ENCODE measurements at places on chromosomes 11 and 22.

GRCh38 chr11:96481771-96482170 is 92.0 kb downstream of the JRKL start:
- DNase-seq: no peak
- H3K4me3 ChIP-seq: no peak overlapping the region
- no peak overlapping the region for H3K27ac ChIP-seq
- H3K27me3 ChIP-seq: no peaks in the 10 kb centered on the region
- no peaks in the 10 kb centered on the region for H3K36me3 ChIP-seq

DNA sequence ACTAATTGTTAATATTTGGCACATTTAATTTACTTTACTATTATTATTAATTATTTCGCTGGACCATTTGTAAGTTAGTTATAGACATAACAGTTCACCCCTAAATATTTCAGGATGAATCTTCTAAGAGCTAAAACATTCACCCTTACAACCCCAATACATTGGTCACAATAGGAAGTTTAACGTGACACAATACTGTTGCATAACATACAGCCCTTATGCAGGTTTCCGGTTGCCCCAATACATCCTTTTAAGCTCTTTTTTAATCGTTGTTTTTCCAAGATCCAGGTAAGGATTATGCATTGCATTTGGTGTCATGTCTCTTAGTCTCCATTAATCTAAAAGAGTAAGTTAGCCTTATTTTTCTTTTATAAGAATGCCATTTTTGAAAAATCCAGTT is 71.2 kb downstream of the HSD17B12 start:
- no peak overlapping the region for H3K4me3 ChIP-seq
- H3K27me3 ChIP-seq: no peaks in the 10 kb centered on the region

DNA sequence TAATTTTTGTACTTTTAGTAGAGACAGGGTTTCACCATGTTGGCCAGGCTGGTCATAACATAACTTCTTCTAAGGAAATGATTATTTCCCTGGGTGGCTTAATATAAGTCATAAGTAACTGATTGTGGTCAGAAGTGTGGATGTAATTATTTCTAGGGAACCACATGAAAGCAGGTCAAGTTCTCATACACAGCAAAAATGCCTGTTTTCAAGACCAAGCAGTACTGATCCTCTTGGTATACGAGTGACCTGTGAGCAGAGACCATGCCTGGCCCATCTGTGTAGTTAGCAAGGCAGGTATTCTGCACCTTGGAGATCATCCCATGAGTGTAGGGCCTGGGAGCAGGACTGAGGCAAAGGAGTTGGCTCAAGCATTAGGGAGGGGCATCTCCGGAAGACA is 32.5 kb upstream of the NUCB2 start:
- H3K27ac ChIP-seq: no peak overlapping the region
- no peaks in the 10 kb centered on the region for H3K4me1 ChIP-seq
- H3K27me3 ChIP-seq: no peaks in the 10 kb centered on the region
- H3K4me3 ChIP-seq: no peak overlapping the region

DNA sequence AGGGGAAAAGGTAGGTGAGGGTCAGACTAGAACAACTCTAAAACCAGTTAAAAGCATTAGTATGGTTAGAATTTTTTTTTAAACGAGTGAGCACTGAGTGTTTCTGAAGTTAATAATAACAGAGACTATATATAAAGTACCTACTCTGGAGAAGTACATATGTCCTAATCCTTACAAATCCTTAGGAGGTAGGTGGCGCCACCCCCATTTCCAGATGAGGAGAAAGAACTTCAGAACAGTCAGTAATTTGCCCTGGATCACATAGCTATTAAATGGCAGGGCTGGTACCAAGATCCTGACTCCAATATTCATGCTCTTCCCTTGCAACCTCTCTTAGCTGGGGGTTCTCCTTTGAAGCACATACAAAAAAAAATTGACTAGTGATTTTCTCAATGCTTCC is 80.5 kb downstream of the CLPB start:
- H3K4me1 ChIP-seq: peaks cover 7% of the 10 kb centered on the region
- H3K4me3 ChIP-seq: no peak overlapping the region
- H3K36me3 ChIP-seq: no peaks in the 10 kb centered on the region
- no peaks in the 10 kb centered on the region for H3K27me3 ChIP-seq

- no peaks in the 10 kb centered on the region for H3K4me1 ChIP-seq
- H3K4me3 ChIP-seq: no peak overlapping the region
- no peaks in the 10 kb centered on the region for H3K36me3 ChIP-seq
- no peak for DNase-seq
- no peaks in the 10 kb centered on the region for H3K27me3 ChIP-seq
- no peak overlapping the region for H3K27ac ChIP-seq
These were observed 120.3 kb upstream of the ANO1 start for GRCh38 chr11:69957849-69958248.

GRCh38 chr11:60428517-60428916 is 855 bp upstream of the MS4A5 start:
- DNase-seq: no peak
- no peaks in the 10 kb centered on the region for H3K36me3 ChIP-seq
- no peaks in the 10 kb centered on the region for H3K27me3 ChIP-seq
- no peaks in the 10 kb centered on the region for H3K4me1 ChIP-seq
- no peak overlapping the region for H3K4me3 ChIP-seq

GRCh38 chr11:65726660-65727059 is 6.1 kb upstream of the RNASEH2C start:
- H3K36me3 ChIP-seq: no peaks in the 10 kb centered on the region
- H3K4me1 ChIP-seq: no peaks in the 10 kb centered on the region
- H3K27ac ChIP-seq: no peak overlapping the region
- H3K27me3 ChIP-seq: no peaks in the 10 kb centered on the region
- no peak overlapping the region for H3K4me3 ChIP-seq

Data from upper lobe of left lung (tissue), 6 donors.